ENCODE measurements at places on chromosomes 11 and 22.
A peak's percentile ranks its signal among the peaks of the same experiment; 100 is the strongest.

DNA sequence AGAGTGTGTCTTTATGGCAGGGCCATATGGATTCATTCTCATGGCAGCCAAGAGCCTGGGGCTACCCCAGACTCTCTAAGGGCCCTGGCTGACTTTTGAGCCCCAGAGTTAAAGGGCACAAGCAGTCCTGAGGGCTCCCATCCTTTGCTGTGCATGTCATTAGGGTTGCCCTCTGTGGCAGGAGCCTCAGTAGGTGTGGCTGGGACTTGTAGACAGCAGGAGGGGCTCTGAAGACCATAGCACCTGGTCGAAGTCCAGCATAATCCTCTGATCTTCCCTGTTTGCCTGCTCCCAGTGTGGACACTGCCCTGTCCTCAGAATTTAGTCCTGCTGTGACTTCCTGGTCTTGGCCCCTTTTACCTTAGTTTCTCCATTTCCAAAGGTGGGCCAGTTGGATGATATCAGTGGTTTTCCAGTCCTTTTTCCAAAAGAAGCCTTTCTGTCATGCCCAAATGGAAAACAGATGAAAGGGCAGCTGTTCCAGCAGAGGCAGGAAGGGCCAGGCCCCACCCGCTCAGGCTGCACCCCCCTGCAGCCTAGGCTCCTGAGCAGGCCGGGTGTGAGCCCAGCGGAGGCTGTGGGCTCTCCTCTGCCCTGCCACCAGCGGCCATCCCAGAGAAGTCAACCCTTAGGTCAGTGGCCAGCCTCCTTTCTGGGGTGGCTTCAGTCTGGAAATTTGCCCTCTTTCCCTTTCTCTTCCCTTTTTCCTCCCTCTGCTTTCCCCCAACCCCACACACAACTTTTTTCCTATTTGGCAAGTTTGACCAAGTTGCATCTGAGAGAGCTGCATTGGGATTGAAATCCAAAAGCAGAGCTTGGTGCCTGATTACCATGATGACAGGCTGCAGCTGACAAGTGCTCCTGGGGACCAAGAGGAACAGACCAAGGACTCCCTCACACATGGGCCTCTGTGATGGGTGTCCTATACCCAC, 32.8 kb upstream of the SUSD2 start:
- DNase-seq, result no peak

DNA sequence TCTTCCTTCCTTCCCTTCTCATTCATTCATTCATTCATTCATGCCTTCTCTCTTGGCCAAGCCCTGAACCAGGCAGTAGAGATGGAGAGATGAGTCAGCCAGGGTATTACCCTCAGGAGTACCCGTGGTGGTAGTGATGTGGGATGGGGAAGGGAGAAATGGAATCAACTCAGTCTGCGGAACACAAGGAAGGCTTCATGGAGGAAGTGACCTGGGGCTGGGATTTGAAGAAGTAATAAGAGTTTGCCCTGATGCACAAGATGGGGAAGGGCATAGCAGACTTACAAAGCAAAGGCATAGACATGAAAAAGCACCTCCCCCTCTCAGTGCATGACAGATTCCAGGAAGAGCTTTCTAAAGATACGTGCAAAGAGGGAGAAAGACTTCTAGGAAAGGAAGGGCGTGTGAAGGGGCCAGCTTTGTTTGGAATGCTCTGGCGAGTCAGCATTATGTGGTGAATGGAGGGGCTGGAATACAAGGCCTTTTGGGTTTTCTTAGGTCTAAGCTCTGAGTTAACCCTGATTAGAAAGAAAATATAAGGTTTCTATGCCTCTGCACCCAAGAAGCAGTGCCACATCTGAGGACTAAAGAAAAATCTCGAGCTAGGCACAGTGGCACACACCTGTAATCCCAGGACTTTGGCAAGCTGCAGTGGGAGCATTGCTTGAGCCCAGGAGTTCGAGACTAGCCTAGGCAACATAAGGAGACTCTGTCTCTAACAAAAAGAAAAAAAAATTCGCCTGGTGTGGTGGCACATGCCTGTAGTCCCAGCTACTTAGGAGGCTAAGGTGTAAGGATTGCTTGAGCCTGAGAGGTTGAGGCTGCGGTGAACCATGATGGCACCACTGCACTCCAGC, 36.4 kb upstream of the ACER3 start:
- no peak for DNase-seq

DNA sequence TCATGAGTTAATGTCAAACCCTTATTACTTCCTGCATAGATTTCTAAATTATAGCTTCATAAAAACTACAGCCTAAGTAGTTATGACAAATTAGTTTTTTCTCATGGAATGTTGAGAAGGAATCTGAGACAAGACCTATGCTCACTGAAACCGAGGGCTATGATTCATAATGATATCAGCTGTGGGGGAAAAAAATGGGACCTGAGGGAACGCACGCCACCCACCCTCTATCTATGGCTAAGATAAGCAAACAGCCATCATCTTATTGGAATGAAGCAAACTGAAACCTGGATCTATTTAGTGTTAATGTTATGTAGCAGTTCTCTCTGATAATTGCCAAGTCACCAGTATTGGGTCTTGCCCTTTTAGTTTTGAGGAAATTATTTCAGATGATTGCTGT, 906.9 kb upstream of the RAG2 start:
- DNase-seq, result no peak

DNA sequence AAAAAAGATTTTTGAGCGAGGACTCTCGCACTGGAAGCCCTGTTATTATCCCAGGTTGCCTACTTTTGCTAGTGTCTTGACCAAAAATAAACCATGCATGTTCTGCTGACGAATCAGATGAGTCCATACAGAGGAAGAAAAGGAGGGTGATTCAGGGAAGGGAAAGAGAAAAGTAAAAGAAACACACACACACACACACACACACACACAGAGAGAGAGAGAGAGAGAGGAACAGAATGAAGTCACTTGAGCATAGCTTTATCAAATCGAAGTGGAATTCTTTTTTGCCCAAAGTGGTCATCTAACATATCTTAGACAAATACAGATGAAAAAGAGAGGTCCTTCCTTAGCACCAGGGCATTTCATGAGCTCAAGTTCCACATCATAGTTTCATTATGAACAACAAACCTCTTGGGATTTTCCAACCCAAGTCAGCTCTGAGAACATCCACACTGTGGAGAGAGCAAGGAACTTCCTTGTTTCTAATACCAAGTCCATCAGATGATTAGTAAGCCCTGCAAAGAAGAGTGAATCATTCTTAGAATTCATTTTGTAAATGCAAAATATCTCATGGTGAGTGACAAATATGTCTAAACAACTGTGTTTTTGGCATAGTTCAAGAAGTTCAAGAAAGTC, 7.7 kb upstream of the MMP12 start:
- no peak for DNase-seq

DNA sequence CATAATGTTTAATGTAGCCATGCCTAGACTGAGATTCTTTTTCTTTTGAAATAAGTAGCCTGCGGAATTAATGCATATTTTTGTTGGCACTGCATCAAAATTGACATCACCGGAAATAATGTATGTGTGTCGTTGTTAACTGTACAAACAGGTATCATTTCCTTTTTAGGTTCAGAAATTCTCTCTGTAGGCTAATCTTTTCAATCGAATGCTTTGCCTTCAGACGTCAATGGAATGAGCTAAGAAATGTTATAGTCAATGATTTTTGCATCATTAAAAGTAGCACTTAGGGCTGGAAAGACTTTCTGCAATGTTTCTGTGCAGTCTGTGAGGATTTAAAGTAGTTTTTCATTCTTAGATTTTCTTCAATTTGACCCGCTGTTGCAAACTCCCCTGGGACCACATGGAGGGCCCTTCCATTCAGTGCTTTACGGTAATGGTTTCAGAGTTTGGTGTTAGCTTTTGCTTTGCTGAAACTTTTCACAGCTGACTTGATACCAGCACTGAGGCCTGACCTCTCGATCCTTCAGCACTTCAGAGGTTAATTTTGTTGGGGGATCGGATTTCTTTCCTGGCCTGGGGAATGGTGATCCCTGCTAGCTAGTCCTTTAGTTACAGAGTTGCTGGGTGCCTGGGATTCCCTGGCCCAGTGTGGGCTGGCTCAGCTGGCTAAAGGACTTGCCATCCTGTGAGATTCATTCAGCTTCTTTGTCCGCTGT, 137.8 kb downstream of the DBX1 start:
- DNase-seq, result no peak

DNA sequence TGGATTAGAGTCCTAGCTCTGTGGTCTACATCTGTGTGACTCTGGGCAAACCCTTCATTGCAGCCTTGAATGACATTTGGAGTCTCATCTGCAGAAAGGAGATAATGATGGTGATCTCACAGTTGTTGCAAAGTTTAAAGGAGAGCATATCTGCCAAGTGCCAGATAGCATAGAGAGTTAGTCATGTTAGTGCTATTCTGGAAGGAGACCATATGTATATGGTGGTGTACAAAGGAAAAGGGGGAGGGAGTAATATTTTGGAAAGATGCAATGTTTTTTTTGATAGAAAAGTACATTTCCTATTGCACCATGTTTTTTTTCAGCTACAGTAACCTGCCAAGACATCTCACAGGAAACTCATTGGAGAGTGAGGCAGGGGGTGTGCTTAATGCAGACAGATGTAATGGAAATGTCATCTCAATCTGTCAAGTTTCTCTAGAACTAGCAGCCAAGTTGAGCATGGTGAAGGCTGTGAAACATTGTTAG, 92.1 kb upstream of the NARS2 start:
- DNase-seq, result no peak

GRCh38 chr11:120404495-120404894, 68.3 kb downstream of the ARHGEF12 start:
- DNase-seq, result no peak

DNA sequence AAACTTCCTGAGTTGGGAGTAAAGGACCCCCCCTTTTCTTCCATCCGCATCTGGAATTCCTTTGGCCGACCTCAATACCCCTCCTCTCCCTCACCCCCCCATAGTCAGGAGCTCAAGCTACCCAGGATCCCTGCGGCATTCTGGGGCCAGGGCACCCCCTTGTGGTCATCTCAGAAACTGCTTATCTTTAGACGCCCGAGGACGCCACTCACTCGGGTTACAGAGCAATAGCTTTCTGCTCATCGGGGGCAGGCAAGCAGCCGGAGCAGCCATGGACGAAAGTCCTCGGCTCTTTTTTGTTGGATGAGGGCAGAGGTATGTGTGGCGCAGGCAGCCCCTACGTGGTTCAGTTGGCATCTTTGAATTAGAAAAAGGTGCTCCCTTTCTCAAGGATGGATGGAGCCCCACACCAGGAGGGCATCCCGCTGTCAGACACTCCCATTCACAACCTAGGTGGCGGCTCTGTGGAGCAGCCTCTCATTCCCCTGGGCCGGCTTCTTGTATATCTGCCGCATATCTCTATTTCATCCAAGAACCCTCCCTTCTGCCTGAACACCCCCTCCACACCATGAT, 2.3 kb downstream of the C1QTNF5 start:
- DNase-seq, result peak; percentile 61

- no peak for DNase-seq
These were observed 249.0 kb downstream of the DYNC2H1 start for GRCh38 chr11:103358251-103358650.

DNA sequence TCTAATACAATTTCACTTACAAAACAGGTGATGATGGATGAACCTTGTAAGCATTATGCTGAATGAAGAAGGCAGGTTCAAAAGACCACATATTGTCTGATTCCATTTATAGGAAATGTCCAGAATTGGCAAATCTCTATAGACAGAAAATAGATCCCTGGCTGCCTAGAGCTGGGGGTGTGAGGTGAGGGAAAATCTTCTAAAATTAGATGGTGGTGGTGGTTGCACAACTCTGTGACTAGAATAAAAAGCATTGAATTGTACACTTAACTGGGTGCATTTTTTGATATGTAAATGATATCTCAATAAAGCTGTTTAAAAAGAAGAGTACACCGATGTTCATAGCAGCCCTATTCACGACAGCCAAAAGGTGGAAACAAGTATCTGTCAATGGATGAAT, 16.7 kb upstream of the CRY2 start:
- no peak for DNase-seq

GRCh38 chr11:119907122-119907851, 178.3 kb upstream of the NECTIN1 start:
- no peak for DNase-seq

DNA sequence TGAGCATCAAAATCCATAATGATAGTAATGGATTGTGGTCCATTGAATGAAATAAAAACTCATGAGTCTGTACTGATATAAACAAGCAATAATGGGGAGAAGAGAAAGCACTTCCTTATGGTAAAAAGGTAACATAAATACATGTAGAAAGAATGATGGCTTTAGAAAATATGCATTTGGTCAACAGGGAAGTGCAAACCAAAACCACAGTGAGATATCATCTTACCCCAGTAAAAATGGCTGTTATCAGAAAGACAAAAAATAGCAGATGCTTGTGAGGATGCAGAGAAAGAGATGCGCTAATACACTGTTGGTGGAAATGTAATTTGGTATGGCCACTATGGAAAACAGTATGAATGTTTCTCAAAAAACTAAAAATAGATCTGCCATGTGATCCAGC, 6.9 kb upstream of the MMP20 start:
- DNase-seq, result no peak

DNA sequence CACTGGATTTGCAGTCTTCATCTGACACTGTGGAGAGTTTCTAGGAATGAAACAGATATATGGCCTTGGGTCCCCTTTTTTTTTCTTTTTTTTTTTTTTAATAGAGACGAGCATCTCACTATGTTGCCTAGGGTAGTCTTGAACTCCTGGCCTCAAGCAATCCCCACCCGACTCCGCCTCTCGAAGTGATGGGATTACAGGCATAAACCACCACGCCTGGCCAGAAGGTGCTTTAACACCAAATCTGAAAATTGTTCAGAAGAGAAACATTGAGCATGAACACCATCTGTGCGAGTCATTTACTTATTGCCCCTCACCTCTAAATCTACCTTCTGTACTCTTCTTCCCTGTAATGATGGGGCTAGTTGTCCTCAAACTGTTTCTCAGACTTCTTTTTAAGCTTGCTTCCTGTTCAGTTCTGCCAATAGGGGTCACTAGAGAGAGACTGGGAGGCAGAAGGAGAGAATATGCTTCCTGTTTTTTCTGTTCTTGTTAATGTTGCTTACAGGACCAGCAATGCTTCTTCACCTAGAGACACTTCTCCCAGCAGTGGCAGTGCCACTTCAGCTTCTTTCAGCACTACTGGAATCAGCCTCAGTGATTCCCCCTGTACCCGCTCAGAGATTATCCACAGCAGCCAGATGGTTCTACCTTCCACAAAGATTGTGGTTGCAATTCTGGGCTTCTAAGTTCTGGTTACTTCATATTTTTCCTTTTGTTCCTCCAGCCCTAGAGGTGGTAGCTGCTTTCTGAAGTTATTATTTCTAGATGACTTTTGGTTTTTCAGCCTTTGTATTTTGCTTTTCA, 20.8 kb upstream of the ZBED5 start:
- no peak for DNase-seq
